Heart right ventricle (tissue), 16 donors: ENCODE measurements at places on chromosomes 7 and 10.

DNA sequence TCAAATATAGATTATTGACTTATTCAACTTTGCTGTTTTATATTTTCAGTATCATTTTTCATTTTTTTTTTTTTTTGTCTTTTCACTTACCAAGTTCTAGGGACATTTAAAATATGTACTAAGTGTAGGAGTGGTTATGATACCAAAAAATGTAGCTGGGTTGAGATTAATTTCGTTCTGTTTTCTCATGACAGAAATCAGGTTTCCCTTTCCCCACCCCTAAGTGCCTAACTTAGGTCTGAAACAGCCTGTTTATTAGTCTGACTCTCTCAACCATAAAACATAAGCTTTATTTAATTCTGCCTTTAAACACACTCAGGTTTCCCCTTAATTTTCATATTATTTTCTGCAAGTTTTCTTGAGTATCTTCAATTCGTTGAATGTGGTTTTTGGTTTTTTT, 22.1 kb downstream of the TMEM106B start:
- no peak overlapping the region for H3K27ac ChIP-seq
- no peak for DNase-seq
- H3K4me1 ChIP-seq = peaks cover 6% of the 10 kb centered on the region
- H3K36me3 ChIP-seq = no peaks in the 10 kb centered on the region
- H3K27me3 ChIP-seq = no peaks in the 10 kb centered on the region

DNA sequence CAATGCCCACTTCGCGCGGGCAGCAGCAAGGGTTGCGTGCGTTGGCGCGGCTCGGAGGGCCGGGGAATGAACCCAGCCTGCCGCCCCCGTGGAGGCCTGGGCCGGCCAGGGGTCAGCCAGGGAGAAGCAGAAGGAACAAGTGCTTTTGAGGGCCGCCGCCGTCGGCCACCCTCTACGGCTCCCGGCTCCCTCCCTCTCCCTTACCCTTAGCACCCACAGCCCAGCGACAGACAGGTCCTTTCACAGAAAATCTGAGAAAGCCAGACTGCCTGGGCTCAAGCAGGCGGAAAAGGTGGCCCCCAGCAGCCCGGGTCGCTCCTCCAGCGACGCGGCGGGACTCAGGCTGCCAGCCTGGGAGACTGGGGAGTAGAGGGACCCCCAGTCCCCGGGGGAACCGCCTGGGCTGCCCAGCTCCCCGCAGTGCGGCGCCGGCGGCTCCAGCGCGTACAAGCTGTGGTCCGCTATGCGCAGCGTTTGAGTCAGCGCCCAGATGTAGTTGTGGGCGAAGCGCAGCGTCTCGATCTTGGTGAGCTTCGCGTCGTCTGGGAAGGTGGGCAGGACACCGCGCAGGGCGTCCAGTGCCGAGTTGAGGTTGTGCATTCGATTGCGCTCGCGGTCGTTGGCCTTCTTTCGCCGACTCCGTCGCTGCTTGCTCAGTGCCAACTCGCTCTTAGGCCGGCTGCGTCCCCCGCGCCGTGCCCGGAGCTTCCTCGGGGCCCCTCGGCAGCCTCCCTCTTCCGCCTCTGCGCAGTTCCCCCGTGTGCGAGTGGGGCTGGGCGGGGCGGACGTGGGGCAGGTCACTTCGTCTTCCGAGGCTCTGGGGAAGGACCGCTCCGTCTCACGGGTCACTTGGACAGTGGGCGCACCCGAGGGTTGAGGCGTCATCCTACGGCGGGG, 815 bp downstream of the NEUROG3 start:
- peak overlapping the region; percentile 35 for H3K4me3 ChIP-seq
- H3K27ac ChIP-seq = no peak overlapping the region
- DNase-seq = no peak
- peaks cover 98% of the 10 kb centered on the region for H3K27me3 ChIP-seq
- H3K4me1 ChIP-seq = peaks cover 23% of the 10 kb centered on the region

DNA sequence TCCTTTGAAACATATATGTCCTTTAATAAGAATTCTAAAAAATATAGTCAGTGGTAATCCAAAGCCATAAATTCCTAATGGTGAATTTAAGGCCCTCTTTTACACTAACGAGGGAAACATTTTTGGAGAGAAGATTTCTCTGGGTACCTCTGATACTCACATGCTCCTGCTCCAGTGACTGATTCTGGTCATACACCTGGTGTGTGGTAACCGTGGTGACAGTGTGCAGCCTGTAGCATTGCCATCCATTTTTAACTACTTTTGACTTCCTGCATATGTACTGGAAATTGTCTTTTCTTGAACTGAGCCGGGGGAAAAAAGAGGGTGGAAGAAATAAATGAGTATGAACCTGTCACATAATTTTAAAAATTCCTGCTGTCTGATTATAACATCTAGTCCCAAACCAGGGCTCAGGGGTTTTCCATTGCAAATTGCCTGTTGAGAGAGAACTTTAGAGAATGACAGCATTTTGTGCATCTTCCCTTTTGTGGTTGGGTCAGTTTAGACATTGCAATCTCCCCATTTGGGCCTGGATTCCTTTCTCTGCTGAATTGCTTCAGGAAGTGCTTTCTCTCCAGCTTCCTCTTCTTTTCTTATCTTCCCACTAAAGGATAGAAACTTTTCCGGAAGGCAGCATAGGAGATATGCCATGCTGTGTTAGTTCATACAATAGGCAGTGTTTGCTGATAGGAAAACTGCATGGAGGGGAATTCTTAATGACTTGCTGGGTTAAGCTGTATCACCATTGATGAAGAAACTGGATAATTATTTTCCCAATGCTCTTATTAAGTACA, 125.5 kb downstream of the GRM3 start:
- no peaks in the 10 kb centered on the region for H3K4me1 ChIP-seq
- H3K36me3 ChIP-seq = no peaks in the 10 kb centered on the region
- no peak overlapping the region for H3K4me3 ChIP-seq
- no peak for DNase-seq
- no peaks in the 10 kb centered on the region for H3K27me3 ChIP-seq
- no peak overlapping the region for H3K27ac ChIP-seq

GRCh38 chr7:77798394-77799077, at the start of the genes PHTF2 and TMEM60:
TSS of gene PHTF2 (plus strand) at chr7:77798773.
TSS of gene TMEM60 (minus strand) at chr7:77798434. CDS start at chr7:77794373, 4,061 bp downstream.
- no peaks in the 10 kb centered on the region for H3K27me3 ChIP-seq
- H3K27ac ChIP-seq = peak within 1 kb of the TSS; percentile 86
- H3K4me3 ChIP-seq = peak within 1 kb of the TSS; percentile 95
- peaks cover 63% of the 10 kb centered on the region for H3K4me1 ChIP-seq
- H3K36me3 ChIP-seq = no peaks in the 10 kb centered on the region

- H3K27me3 ChIP-seq = no peaks in the 10 kb centered on the region
- DNase-seq = no peak
- H3K27ac ChIP-seq = no peak overlapping the region
Observed at GRCh38 chr10:60138842-60139241, 232.5 kb upstream of the CCDC6 start.

DNA sequence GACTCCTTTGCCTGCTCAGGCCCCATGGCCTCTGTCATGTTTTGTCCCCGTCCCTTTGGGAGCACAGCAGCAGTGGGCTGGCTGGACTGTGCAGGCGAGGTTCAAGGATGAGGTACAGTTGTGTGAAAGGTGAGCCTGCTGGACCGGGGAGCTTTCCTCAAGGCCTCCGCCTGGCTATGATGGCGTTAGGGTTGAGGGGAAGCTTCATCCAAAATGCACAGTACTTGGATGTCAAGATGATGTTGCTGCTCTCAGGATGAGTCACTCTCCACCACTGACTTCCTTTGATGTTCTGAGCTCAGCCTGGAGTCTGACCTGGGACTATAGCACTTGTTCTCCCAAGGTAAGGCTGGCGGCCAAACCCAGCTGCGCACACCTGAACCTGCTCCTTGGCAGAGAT, 152.7 kb upstream of the SHH start:
- no peaks in the 10 kb centered on the region for H3K36me3 ChIP-seq
- H3K4me3 ChIP-seq = no peak overlapping the region
- H3K27me3 ChIP-seq = peaks cover 41% of the 10 kb centered on the region
- no peaks in the 10 kb centered on the region for H3K4me1 ChIP-seq

- no peak overlapping the region for H3K4me3 ChIP-seq
- H3K27ac ChIP-seq = no peak overlapping the region
- peak; percentile 23 for DNase-seq
- H3K36me3 ChIP-seq = no peaks in the 10 kb centered on the region
- peaks cover 16% of the 10 kb centered on the region for H3K4me1 ChIP-seq
- H3K27me3 ChIP-seq = no peaks in the 10 kb centered on the region
Observed at GRCh38 chr7:41652267-41652666, 50.6 kb downstream of the INHBA start.

GRCh38 chr7:24279512-24279911, 4.5 kb upstream of the NPY start:
- DNase-seq = no peak
- H3K4me1 ChIP-seq = no peaks in the 10 kb centered on the region
- no peak overlapping the region for H3K27ac ChIP-seq
- no peak overlapping the region for H3K4me3 ChIP-seq

DNA sequence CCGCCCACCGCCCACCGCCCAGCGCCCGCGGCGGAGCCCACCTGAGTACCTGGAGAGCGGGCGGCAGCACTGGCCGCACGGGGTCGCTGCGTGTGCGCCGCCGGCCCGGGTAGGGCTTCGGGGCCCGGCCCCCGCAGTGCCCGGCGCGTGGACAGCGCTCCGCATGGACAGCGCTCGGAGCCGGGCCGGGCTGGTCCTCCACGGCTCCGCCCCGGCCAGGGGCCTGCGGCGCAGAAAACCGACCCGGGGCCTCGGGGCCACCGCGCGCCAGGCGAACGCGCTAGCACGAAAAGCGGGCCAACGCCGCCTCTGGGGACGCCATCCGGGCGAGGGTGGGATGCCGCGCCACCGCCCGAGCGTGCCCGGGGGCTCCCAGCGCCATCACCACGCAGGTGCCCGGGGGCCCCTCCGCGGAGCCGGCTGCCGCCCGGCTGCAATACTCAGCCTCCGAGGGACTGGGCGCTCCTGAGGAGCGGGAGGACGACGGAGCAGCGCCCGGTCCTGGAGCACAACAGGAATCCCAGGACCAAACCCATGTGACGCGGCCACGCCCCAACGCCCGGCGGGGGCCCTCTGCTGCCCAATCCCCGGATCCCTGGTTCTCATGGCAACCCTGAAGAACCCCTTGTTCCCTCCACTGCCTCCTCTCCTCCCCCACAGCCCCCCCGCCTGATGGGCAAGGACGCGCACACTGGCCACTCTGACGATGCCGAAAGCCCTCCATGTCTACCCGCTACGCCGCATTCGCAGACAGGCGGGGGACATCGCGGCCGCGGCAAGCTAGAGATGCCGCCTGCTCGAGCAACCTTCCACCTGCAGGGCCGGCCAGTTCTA, at the start of gene GRB10:
GRB10 (minus strand) TSS at position 522 of the 834 bp plus-strand sequence. CDS start 50,574 bp downstream, outside the sequence.
- DNase-seq = peak; percentile 37
- peak within 1 kb of the TSS; percentile 65 for H3K4me3 ChIP-seq
- H3K27ac ChIP-seq = no peak within 1 kb of the TSS
- H3K36me3 ChIP-seq = peaks cover 4% of the 10 kb centered on the region

DNA sequence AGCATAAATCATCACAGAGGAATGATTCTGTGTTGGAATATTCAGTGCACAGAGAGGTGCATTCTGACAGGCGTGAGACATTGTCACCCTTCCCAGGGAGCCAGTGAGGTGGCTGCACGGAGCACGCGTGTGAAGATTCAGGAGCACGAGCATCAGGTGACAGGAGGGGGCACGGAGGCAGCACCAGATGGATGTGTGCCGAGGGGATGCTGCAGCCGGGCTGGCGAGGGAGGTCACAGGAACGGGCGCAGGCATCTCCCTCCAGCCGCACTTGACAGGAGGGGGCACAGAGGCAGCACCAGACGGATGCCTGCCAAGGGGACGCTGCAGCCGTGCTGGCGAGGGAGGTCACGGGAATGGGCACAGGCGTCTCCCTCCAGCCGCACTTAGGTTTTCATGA, 66.5 kb downstream of the DIP2C start:
- H3K4me3 ChIP-seq = no peak overlapping the region
- no peak overlapping the region for H3K27ac ChIP-seq
- peaks cover 10% of the 10 kb centered on the region for H3K4me1 ChIP-seq
- no peaks in the 10 kb centered on the region for H3K36me3 ChIP-seq

- H3K27ac ChIP-seq = peak overlapping the region; percentile 89
- H3K27me3 ChIP-seq = no peaks in the 10 kb centered on the region
- no peak overlapping the region for H3K4me3 ChIP-seq
- no peaks in the 10 kb centered on the region for H3K36me3 ChIP-seq
- peaks cover 76% of the 10 kb centered on the region for H3K4me1 ChIP-seq
- no peak for DNase-seq
Observed at GRCh38 chr10:95451568-95452524, 109.3 kb downstream of the SORBS1 start.

DNA sequence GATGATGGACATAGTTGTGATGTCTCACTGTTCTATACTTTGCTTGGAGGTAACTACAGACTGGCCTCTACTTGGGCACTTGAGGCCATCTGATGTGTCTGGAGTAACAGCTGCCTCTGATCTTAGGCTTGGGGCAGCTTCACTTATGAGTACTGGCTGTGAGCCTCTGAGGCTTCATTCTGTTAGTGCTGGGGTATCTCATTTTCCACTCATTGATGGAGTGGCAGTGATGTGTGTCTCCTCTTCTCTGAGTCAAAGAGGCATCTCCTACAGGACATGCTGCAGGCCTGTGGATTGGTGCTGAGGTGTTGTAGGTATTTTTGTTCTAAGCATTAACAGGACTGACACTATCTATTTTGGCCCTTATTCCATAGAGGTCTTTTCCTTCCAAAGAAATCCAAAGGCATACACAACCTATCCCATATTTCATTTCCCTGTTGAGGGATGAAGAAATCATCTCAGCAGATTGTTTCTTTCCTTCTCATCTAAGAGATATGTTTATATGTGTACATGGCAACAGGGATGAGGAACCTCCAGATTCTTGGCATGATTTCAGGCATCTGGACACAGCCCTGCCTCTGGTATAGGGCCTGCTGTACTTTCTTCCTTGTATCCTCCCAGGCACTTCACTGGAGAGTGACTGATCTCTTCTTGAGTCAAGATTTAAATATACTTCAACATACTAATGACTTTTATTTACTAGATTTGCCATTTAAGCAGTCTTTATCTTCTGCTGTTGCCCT, 65.7 kb upstream of the NOBOX start:
- no peaks in the 10 kb centered on the region for H3K36me3 ChIP-seq
- no peak overlapping the region for H3K4me3 ChIP-seq
- no peaks in the 10 kb centered on the region for H3K27me3 ChIP-seq
- H3K27ac ChIP-seq = no peak overlapping the region
- DNase-seq = no peak

DNA sequence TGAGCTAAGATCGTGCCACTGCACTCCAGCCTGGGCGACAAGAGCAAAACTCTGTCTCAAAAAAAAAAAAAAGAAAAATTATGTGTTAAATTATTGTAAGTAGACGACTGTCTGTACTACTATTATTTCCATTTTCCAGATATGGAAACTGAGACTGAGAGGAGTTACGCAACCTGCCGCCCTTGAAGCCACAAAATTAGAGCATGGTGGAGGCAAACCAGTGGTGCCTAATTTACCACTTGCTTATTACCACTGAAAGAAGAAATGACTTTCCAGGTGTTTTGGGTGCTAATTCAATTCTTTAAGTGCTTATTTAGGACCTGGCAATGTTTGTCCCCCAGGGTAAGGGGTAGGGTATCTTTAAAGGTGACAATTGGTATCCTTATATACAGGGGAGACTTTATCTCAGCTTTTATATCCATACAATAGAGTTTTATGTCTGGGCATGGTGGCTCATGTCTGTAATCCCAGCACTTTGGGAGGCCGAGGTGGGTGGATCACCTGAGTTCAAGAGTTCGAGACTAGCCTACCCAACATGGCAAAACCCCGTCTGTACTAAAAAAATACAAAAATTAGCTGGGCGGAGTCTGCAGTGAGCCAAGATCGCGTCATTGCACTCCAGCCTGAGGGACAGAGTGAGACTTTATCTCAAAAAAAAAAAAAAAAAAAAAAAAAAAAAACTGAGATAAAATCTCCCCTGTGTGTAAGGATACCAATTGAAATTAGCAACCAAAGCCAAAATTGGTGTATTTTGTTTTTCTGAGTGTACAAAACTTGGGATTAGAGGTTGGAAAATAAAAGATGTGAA, 16.6 kb upstream of the CAMK1D start:
- no peak for DNase-seq
- no peaks in the 10 kb centered on the region for H3K27me3 ChIP-seq
- peak overlapping the region; percentile 55 for H3K27ac ChIP-seq
- no peaks in the 10 kb centered on the region for H3K36me3 ChIP-seq
- no peak overlapping the region for H3K4me3 ChIP-seq
